Activated CD8-positive, alpha-beta memory T cell treated with anti-CD3 and anti-CD28 coated beads for 4 hours (primary cell): ENCODE measurements at places on chromosomes 7 and 10.
A peak's percentile ranks its signal among the peaks of the same experiment; 100 is the strongest.

DNA sequence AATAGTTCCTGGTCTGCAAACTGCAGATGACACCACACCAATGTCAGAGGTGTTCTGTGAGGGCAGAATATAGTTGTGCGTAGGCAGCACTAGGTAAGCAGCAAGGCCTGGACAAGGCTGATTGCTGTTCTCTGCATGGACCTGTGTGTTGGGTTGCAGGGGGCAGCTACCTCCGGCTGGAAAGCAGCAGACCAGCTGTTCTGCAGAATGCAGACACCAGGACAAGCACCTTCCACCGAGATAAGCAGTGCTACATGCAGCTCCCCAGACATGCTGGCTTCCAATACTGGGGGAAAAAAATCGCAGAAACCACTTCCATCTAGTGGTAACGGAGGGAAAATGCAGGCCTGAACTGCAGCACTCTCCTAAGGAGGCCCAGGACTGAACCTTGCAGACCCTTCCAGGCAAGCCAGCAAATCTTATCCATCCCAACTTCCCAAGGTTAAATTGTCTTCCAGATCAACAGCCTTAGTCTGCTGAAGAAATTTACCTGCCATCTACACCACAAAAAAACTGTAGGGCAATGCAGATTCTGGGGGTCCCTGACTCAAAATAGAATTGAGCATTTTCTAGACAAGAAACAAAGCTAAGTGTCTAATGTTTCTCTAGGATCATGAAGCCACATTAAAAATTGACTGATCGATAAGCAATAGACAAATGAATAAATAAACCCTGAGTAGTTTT, 50.5 kb upstream of the COBL start:
- DNase-seq, result no peak

DNA sequence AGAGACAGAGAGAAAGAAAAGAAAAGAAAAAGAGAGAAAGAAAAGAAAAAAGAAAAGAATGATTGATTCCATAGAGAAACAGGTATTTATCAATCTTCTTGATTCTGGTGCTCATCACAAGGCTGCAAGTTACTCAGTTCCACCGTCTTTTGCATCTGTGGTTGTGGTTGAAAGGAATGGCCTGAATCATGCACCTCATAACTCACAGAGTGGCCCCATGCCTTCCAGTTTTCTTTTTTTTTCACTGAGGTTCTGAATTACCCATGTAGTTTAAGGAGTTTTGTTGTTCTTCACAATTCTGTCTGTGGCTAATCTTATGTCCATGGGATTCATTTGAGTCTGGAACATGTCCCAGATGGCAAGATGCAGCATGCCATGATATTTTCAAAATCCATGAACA, 156.0 kb downstream of the ZNF33B start:
- DNase-seq, result no peak

- no peak for DNase-seq
These were observed 100.6 kb downstream of the DYNC2I1 start for GRCh38 chr7:158956805-158957509.

DNA sequence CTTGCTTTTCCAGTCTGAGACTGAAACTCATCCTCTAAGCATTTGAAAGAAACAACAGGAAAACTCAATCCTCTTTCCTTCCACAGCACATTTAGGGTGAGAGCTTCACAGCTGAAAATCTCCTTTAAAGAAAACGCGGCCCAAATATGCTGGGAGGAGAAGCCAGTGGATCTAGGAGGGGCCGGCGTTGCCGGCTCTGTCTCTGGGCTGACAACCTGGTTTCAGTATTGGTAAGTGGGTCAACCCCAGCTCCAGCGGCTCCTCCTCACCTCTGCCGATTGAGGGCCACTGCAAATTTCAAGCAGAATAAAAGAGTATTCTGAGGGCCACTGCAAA, 75.3 kb upstream of the CPXM2 start:
- DNase-seq, result no peak

DNA sequence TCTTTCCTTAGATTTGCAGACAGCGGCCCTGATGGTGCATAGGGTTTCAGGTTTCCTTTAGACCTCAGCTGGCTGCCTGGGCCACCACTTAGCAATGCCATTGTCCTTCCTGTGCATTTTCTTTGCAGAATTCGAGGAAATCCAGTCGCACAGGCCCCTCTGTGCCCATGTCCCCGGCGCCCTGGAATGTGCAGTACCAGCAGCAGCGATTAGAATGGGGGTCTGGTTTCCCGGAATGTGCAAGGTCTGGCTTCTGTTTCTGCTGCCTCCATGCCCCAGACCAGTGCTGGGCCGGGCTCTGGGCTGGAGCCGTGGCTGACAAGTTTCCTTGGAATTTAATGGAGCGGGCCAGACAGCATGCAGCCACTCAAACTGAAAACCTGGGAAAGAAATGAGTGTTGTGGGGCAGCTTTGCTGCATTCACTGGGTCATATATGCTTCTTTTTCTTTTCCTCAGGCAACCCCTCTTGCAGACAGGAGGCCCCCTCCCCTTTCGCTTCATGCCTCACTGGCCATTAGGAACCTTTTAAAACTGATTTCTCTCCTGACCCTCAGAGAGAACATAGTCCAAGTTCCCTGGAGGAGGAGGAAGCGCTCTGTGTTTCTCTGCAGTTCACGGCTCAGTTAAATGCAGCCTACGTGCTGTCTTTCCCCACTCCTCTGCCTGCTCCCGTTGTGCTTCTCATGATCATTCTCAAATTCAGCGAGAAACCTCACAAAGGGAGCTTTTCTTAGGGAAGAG, 14.4 kb downstream of the HTRA1 start:
- DNase-seq, result no peak

GRCh38 chr10:18713077-18713476, 53.8 kb downstream of the ARL5B start:
- DNase-seq, result no peak

DNA sequence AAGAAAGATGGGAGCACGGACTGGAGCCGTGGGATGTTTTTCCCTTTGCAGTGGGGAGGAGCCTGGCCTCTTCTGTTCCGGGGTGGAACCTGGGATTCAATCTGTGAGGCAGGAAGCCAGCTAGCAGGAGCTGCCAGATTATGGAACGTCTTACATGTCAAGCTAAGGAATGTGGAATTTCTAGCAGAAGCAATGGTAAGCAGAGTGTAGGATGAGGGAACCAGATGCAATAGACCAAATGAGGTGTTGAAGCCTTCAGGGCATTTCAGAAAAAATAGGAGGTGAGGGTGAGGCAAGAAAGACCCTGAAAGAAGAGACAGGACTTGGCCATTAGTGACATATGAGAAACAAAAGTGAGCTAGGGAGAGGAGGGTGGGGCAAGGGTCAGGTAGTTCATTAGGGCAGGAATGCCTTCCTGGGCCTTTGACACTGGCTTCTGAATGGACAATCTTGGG, 105.5 kb downstream of the CHN2 start:
- no peak for DNase-seq

DNA sequence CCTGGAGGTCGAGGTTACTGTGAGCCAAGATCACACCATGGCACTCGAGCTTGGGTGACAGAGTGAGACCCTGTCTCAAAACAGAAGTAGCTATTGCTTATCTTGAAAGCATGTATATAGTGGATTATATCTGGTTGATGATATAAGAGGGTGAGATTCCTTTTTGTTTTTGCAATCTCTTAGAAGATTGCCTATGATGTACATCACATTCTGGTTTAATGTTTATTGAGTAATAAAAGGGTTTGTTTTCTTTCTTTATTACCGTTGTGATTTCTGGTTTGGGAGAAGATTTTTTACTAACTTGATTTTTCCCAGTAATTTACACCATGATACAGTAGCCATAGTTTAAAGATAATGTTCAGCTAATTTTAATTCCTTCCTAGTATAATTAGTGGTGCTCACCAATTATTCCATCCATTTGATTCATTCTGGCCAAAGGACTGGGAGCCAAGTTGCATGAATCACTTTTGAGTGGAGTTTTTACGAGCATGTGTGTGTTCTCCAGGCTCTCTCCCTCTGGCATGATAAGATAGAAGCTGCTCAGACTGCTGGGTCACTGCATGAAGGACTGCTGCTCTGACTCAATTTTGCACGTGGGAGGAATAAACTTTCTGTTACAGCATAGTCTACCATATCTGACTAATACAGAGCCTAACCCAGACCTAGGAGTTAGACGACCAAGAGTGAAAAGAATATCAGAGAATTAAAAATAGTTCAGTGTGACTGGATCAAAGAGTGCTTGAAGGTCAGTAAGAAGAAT, 13.5 kb upstream of the TSPAN13 start:
- DNase-seq, result no peak

GRCh38 chr7:116231949-116232348, 21.6 kb downstream of the TES start:
- no peak for DNase-seq

GRCh38 chr7:154953006-154953684, 49.8 kb downstream of the PAXIP1 start:
- DNase-seq, result peak; percentile 33
